ENCODE measurements at places on chromosomes 4 and X. TPM values are rescaled to one million over a fixed set of nuclear protein-coding genes. Genes with fewer than 3 reads are reported as not detected.
A peak's percentile ranks its signal among the peaks of the same experiment; 100 is the strongest.

DNA sequence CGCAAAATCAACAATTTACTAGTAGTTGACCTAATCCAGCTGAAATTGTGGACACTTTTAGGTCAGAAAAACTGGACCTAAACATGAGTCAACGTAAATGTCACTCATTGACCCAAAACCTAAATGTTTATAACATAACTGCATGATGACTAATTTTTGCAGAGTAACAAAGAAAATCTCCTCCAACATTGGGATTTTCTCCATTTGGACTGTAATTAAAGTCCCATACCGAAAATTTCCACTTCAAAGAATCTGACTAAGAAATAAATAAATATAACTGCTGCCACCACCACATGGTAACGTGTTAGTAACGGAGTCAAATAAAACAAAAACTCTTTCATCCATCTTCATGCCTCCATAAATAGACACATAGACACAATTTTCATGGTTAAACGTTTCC lies 1.9 kb downstream of the ADGRA3 start:
- H3K4me3 ChIP-seq = peak overlapping the region; percentile 83
- no peaks in the 10 kb centered on the region for H3K36me3 ChIP-seq
- no peak for DNase-seq
- peak overlapping the region; percentile 96 for H3K27ac ChIP-seq

DNA sequence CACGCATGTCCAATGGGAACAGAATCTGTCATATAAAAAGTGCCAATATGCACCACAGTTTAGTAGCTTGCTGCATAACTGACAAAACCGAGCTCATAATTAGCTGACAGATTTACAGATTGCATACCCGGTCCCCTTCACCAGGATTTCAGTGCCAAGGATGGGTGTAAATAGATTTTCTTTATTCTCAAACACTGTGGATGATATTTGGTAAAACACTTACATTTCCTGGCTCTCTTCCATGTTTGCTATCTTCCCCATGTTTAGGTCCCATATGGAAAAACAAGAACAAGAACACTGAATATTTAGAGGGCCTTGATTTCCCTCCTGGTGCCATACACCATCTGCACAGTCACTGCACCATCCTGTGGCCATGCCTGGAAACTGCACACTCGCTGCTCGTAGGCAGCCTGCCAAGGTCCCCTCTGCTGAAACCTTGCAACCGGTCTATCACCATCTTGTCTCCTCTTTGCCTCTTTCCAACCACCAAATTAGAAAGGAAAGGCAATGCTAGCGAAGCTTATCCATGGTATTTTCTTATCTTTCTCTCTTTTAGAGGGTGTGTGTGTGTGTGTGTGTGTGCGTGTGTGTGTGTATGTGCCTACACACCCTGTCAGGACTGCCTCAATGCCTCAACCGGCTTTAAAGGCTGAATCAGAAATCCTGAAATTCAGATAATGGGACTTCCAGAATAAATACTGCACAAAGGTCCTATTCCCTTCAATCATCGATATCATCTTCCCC lies 124.2 kb upstream of the MBNL3 start:
- DNase-seq = peak; percentile 45
- H3K4me3 ChIP-seq = no peak overlapping the region
- no peaks in the 10 kb centered on the region for H3K4me1 ChIP-seq
- H3K27ac ChIP-seq = no peak overlapping the region
- no peaks in the 10 kb centered on the region for H3K36me3 ChIP-seq

- H3K27ac ChIP-seq = no peak overlapping the region
- no peak overlapping the region for H3K4me3 ChIP-seq
- no peaks in the 10 kb centered on the region for H3K27me3 ChIP-seq
- H3K4me1 ChIP-seq = no peaks in the 10 kb centered on the region
- H3K36me3 ChIP-seq = no peaks in the 10 kb centered on the region
Measured at GRCh38 chrX:52420824-52421443, 52.1 kb downstream of the XAGE2 start.

DNA sequence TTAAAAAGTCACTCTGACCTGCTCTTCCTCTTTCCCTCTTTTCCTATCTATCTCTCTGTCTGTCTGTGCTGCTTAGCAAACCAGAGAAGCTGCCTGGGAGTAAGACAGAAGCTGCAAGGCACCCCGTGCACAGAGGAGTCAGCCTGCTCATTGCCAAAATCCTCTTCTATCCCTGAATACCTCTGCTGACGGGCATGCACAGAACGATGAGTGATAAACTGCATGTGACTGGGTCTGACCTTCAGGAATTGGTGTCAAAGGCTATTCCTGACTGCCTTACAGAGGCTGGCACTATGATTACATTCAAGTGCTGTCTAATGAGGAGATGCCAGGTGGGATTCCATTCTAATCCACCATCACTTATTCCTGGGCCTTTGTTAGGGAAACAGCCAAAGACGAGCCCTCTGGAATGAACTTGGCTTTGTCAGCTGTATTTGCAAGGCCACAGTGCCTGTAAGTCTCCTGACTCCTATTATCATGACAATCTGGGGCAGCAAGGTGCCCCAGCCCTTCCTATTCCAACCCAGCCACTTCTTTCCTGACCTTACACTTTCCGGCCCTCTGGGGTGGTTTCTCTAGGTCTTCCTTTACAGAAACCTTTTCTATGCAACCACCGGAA lies 45.4 kb upstream of the CTAG2 start:
- peaks cover 3% of the 10 kb centered on the region for H3K36me3 ChIP-seq
- no peak for DNase-seq
- H3K4me3 ChIP-seq = no peak overlapping the region

- no peaks in the 10 kb centered on the region for H3K4me1 ChIP-seq
- no peaks in the 10 kb centered on the region for H3K27me3 ChIP-seq
- no peak overlapping the region for H3K4me3 ChIP-seq
Measured at GRCh38 chr4:34108391-34108790, 2135.9 kb downstream of the ARAP2 start.

DNA sequence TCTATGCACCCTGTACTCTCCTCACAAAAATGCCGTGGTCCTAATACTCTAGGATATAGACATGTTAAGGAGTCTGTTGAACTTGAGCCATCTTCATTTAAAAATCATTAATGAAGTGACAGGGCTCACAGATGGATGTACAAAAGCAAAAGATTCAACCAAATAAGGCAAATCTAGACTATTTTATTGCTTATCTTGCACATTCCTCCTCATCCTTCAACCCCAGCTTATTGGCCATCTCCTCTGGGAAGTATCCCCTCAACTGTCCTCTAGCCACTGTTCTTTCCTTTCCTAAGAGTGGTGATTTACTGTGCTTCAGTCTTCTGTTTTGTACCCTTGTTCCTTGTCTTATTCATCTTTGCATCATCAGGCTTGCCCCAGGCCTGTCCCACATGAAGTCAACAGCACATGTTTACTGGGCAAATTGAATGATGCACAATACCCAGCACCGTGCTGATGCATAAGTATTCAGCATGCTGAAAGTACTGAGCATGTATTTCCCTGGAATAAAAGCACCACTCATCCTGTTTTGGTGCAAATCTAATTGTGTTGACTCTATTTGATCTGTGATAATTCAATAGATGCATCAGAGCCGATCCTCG lies 287.3 kb upstream of the CLNK start:
- H3K4me3 ChIP-seq = no peak overlapping the region
- no peaks in the 10 kb centered on the region for H3K36me3 ChIP-seq
- no peak for DNase-seq
- no peaks in the 10 kb centered on the region for H3K27me3 ChIP-seq

GRCh38 chr4:104592183-104592582 lies 97.5 kb upstream of the CXXC4 start:
- H3K36me3 ChIP-seq = no peaks in the 10 kb centered on the region
- H3K4me3 ChIP-seq = no peak overlapping the region
- H3K27ac ChIP-seq = no peak overlapping the region
- H3K4me1 ChIP-seq = no peaks in the 10 kb centered on the region

- no peak overlapping the region for H3K27ac ChIP-seq
- DNase-seq = no peak
- no peaks in the 10 kb centered on the region for H3K27me3 ChIP-seq
- H3K4me3 ChIP-seq = no peak overlapping the region
- H3K4me1 ChIP-seq = peaks cover 23% of the 10 kb centered on the region
- peaks cover 4% of the 10 kb centered on the region for H3K36me3 ChIP-seq
Measured at GRCh38 chr4:159191989-159192388, 89.1 kb downstream of the RAPGEF2 start.

GRCh38 chrX:39196192-39197102 lies 395.2 kb downstream of the MID1IP1 start:
- no peaks in the 10 kb centered on the region for H3K36me3 ChIP-seq
- H3K4me1 ChIP-seq = peaks cover 5% of the 10 kb centered on the region
- DNase-seq = no peak
- H3K4me3 ChIP-seq = peak overlapping the region; percentile 20
- H3K27ac ChIP-seq = peak overlapping the region; percentile 64
- peaks cover 5% of the 10 kb centered on the region for H3K27me3 ChIP-seq

- no peak overlapping the region for H3K4me3 ChIP-seq
- H3K27me3 ChIP-seq = no peaks in the 10 kb centered on the region
- no peak for DNase-seq
- H3K36me3 ChIP-seq = no peaks in the 10 kb centered on the region
- H3K4me1 ChIP-seq = no peaks in the 10 kb centered on the region
Measured at GRCh38 chr4:54041100-54041499, 23.3 kb downstream of the CHIC2 start.

DNA sequence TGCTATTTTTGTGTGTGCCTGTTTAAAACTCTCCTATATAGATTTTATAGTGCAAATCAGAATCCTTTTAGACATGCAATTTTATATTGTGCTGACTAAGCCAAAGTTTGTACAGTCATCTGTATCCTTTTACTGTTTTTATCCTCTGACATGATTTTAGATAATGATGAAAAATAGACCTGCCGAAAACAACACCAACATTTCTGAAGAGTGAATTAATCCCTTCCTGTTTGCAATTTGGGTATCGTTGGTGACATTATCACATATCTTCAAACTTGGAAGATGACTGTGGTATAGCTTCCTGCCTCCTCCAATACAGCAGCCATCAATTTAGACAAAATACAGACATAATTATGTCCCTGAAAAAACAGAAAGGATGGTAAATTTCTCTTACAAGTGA lies 28.9 kb upstream of the DSPP start:
- no peaks in the 10 kb centered on the region for H3K27me3 ChIP-seq
- H3K36me3 ChIP-seq = no peaks in the 10 kb centered on the region
- H3K4me1 ChIP-seq = no peaks in the 10 kb centered on the region
- no peak overlapping the region for H3K27ac ChIP-seq
- no peak overlapping the region for H3K4me3 ChIP-seq

DNA sequence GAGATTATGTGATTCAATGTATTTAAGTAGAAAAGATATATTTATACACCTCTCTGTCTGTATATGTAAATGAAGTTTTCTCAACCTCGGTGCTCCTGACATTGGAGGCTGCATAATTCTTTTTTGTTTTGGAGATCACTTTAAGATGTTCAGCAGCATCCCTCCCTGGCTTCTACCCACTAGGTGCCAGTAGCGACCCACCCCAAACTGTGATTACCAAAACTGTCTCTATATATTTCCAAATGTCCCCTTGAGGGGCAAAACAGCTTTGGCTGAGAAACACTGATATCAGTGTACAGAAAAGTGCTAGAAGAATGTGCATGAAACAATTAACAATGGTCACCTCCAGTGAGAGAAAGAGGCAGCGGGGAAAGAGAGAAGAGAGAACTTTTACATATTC lies 51.2 kb downstream of the DCX start:
- H3K4me3 ChIP-seq = no peak overlapping the region
- no peaks in the 10 kb centered on the region for H3K4me1 ChIP-seq
- no peak overlapping the region for H3K27ac ChIP-seq
- no peak for DNase-seq
- H3K27me3 ChIP-seq = no peaks in the 10 kb centered on the region

DNA sequence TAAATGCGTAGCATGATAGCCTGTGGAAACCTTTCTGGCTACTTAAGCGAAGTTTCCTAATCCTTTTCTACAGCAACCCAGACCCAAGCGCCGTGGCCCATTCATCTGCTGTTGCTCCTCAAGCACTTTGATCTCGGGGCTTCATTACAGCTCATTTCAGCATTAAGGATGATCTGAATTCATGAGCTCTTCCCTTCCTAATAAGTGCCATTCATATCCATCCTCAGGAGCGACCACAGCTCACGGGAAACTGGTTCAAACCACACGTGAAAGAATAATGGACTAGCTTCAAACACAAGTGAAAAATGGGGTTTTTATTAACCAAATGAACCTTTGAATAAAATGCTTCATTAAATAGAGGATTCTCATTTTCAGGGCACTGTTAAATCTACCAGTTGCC lies 202.6 kb upstream of the LEF1 start:
- no peak overlapping the region for H3K27ac ChIP-seq
- no peak for DNase-seq
- no peaks in the 10 kb centered on the region for H3K36me3 ChIP-seq
- H3K27me3 ChIP-seq = no peaks in the 10 kb centered on the region
- H3K4me3 ChIP-seq = no peak overlapping the region
- H3K4me1 ChIP-seq = no peaks in the 10 kb centered on the region

GRCh38 chr4:6322761-6323566 lies 53.3 kb downstream of the WFS1 start:
- H3K27me3 ChIP-seq = no peaks in the 10 kb centered on the region
- no peaks in the 10 kb centered on the region for H3K4me1 ChIP-seq
- no peak overlapping the region for H3K27ac ChIP-seq
- DNase-seq = no peak
- H3K36me3 ChIP-seq = no peaks in the 10 kb centered on the region

- no peaks in the 10 kb centered on the region for H3K4me1 ChIP-seq
- no peak overlapping the region for H3K27ac ChIP-seq
- H3K4me3 ChIP-seq = no peak overlapping the region
- no peaks in the 10 kb centered on the region for H3K36me3 ChIP-seq
- no peak for DNase-seq
Measured at GRCh38 chr4:105453550-105454205, 20.2 kb downstream of the PPA2 start.

DNA sequence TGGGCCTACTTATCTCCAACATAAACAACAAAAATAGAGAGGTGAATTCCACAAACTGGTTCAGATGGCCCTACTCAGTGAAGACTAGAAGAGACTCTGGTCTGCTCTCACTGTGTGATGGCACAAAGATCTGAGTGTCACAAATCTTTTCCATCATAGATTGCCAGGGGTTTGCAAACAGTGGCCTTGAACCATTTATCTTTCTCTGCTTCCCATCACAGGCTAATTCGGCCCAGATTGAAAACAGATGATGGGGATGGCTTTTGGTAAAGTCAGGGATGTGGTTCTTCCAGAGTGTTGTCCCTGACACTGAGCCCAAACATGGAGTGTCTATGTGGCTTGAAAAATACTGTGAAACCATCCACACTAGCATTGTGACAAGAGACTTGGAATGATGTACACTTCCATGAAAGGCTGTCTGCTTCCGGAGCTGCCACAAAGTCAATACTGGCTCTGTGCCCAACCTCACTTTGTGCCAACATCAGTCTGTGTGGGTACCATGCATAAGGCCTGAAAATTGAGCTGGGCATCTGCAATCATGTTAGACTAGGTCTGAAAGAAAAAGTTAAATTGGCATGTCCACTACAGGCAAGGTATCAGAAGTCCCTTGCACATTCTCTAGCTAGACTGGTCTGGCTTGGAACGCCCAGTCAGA lies 25.2 kb upstream of the PLAC1 start:
- H3K4me3 ChIP-seq = no peak overlapping the region
- no peak for DNase-seq
- H3K4me1 ChIP-seq = no peaks in the 10 kb centered on the region

GRCh38 chrX:119121341-119121740 lies 6.3 kb downstream of the KIAA1210 start:
- no peak overlapping the region for H3K4me3 ChIP-seq
- H3K4me1 ChIP-seq = no peaks in the 10 kb centered on the region
- no peak overlapping the region for H3K27ac ChIP-seq
- no peak for DNase-seq
- no peaks in the 10 kb centered on the region for H3K27me3 ChIP-seq

GRCh38 chrX:137431693-137432488 lies 134.0 kb upstream of the ZIC3 start:
- peaks cover 50% of the 10 kb centered on the region for H3K27me3 ChIP-seq
- no peak overlapping the region for H3K27ac ChIP-seq
- no peaks in the 10 kb centered on the region for H3K4me1 ChIP-seq
- H3K36me3 ChIP-seq = no peaks in the 10 kb centered on the region

PDZD4 gene
- total RNA-seq = 1.4 TPM
